ENCODE measurements at places on chromosomes 3 and 15. TPM values are rescaled to one million over a fixed set of nuclear protein-coding genes. Genes with fewer than 3 reads are reported as not detected.

Gene AP3B2
- 2.1 TPM for total RNA-seq

Gene UBE2E1
- 88.4 TPM for total RNA-seq

Gene A4GNT
- not detected for total RNA-seq

Gene TRIM42
- total RNA-seq, result not detected

Gene SLC22A14
- total RNA-seq, result not detected

Gene ROBO1
- 14.8 TPM for total RNA-seq

GRCh38 chr15:86040356-86041033 lies 39.2 kb upstream of the AGBL1 start:
- no peak overlapping the region for H3K4me3 ChIP-seq
- H3K27me3 ChIP-seq, result no peaks in the 10 kb centered on the region
- no peak for DNase-seq
- no peaks in the 10 kb centered on the region for H3K4me1 ChIP-seq
- H3K36me3 ChIP-seq, result no peaks in the 10 kb centered on the region

DNA sequence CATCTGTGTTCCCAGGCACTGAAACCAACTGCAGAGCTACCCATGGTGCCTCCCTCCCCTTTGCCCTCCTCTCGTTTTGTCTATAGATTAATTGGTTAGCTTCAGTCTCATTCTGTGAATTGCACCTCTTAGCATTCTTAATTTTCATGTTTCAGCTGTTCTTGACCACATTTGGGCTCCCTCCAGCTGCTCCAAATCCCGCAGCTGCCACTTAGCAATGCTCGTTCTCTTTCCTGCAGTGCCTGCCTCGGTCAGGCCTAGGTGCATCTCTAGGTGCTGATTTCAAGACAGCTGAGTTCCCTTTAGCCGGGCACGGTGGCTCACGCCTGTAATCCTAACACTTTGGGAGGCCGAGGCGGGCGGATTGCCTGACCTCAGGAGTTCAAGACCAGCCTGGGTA lies 47.0 kb upstream of the SMAD3 start:
- H3K27me3 ChIP-seq, result no peaks in the 10 kb centered on the region
- H3K36me3 ChIP-seq, result no peaks in the 10 kb centered on the region
- no peak for DNase-seq
- peaks cover under 1% of the 10 kb centered on the region for H3K4me1 ChIP-seq
- no peak overlapping the region for H3K27ac ChIP-seq

GRCh38 chr3:48563382-48563918 lies at the start of gene UCN2:
TSS of gene UCN2 (minus strand) at chr3:48563781. CDS start at chr3:48563124, 657 bp downstream.
- H3K27me3 ChIP-seq, result no peaks in the 10 kb centered on the region
- no peak within 1 kb of the TSS for H3K4me3 ChIP-seq
- no peaks in the 10 kb centered on the region for H3K36me3 ChIP-seq
- DNase-seq, result no peak

- H3K27me3 ChIP-seq, result no peaks in the 10 kb centered on the region
- no peak overlapping the region for H3K4me3 ChIP-seq
- DNase-seq, result peak; percentile 59
- H3K27ac ChIP-seq, result no peak overlapping the region
These were observed 9.6 kb downstream of the OSBPL11 start for GRCh38 chr3:125585595-125586223.

- H3K4me3 ChIP-seq, result no peak overlapping the region
- peaks cover 21% of the 10 kb centered on the region for H3K36me3 ChIP-seq
- DNase-seq, result no peak
- no peaks in the 10 kb centered on the region for H3K27me3 ChIP-seq
- no peaks in the 10 kb centered on the region for H3K4me1 ChIP-seq
These were observed 25.4 kb downstream of the KIF7 start for GRCh38 chr15:89629829-89630228.

- DNase-seq, result no peak
- no peaks in the 10 kb centered on the region for H3K4me1 ChIP-seq
- H3K27me3 ChIP-seq, result no peaks in the 10 kb centered on the region
- H3K27ac ChIP-seq, result no peak overlapping the region
- H3K36me3 ChIP-seq, result no peaks in the 10 kb centered on the region
These were observed 41.7 kb downstream of the RAB27A start for GRCh38 chr15:55247766-55248427.

GRCh38 chr15:34109797-34110663 lies 8.1 kb downstream of the PGBD4 start:
- H3K27me3 ChIP-seq, result peaks cover 3% of the 10 kb centered on the region
- H3K4me3 ChIP-seq, result no peak overlapping the region
- H3K4me1 ChIP-seq, result no peaks in the 10 kb centered on the region
- no peak overlapping the region for H3K27ac ChIP-seq
- DNase-seq, result no peak

DNA sequence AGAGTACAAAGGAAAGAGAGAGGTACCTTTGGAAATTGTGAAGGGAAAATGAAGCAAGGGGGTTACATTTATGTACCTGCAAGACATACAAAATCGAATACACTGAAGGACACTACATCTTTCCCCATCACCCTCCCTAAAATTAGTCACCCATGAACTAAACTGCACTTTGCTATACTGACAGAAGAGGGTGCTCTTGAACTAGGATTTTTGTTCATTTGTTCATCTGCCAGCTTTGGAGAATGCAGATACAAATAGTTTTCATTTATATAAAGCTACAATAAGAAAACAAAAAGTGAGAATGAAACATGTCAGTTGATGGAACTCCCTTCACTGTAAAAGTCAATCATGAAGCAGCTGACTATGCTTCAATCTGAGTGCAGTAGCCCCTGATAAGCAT lies 55.7 kb downstream of the PCCB start:
- DNase-seq, result no peak
- no peaks in the 10 kb centered on the region for H3K4me1 ChIP-seq
- H3K27me3 ChIP-seq, result no peaks in the 10 kb centered on the region
- H3K27ac ChIP-seq, result no peak overlapping the region
- H3K36me3 ChIP-seq, result peaks cover 8% of the 10 kb centered on the region

- H3K4me3 ChIP-seq, result no peak overlapping the region
- no peaks in the 10 kb centered on the region for H3K36me3 ChIP-seq
- H3K27me3 ChIP-seq, result no peaks in the 10 kb centered on the region
- peak overlapping the region; percentile 70 for H3K27ac ChIP-seq
These were observed 34.0 kb upstream of the GK5 start for GRCh38 chr3:142259359-142259758.

DNA sequence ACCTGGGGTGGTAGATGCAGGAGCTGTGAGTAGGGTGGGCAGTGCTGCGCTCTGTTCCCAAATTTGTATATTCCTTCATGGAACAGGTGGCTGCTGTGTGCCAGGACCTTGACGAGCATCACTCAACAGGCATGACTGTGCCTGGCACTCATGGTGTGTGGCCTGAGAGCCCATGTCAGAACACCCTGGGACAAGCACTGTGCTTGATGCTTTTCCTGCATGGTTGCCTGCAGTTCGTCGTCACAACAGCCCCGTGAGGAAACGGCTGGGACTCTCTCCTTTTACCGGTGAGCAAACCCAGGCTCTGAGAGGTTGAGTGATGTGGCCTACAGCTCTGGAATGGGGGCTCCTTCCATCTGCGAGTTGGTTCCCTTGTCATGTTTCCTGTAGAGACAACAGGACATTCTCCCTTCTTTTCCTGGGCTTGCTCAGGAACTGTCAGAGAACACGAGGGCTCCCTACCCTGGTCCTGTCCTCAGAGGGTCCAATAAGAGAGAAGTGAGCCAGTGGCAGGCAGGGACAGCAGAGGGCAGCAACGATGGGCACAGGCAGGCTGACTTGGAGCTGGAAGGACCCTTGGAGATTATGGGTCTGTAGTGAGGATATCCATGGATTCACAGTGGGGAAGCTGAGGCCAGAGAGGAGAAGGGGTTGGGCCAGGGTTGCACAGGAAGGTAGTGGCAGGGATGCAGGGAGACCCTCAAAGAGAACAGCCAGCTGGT lies 37.4 kb downstream of the PRKCD start:
- peaks cover 23% of the 10 kb centered on the region for H3K4me1 ChIP-seq
- H3K27me3 ChIP-seq, result no peaks in the 10 kb centered on the region
- peak; percentile 45 for DNase-seq
- H3K36me3 ChIP-seq, result no peaks in the 10 kb centered on the region

- H3K4me3 ChIP-seq, result no peak overlapping the region
- no peak overlapping the region for H3K27ac ChIP-seq
- peaks cover 13% of the 10 kb centered on the region for H3K4me1 ChIP-seq
- no peak for DNase-seq
These were observed 72.1 kb upstream of the FNDC3B start for GRCh38 chr3:171967137-171967783.

DNA sequence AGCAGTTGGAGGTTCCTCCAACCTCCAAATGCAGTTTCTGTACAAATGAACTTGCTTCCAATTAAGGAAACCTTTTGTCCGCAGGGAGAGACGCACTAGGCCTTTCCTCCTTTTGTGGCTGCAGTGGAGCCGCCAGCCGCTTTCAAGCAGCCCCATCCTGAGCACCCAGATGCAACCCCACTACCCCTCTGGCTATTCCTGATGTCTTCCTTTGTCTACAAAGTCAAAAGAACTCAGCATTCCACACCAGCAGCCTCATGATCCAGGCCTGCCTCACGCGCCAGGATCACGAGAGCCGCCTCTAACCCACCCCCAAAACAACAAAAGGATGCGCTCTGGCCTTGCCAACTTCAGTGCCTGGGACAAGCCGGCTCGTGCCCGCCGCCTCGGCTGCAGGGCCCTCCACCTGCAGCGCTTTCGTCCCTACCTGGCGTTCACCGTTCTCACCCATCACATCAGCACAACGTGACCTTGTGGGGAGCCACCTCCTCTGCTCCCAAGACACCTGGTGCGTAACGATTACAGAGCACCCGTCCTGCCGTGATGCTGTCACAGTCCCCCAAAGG lies 48.2 kb upstream of the MUC4 start:
- no peak overlapping the region for H3K27ac ChIP-seq
- H3K27me3 ChIP-seq, result no peaks in the 10 kb centered on the region
- no peaks in the 10 kb centered on the region for H3K36me3 ChIP-seq
- peaks cover 12% of the 10 kb centered on the region for H3K4me1 ChIP-seq
- H3K4me3 ChIP-seq, result no peak overlapping the region

GRCh38 chr3:121651684-121652083 lies 9.0 kb downstream of the HCLS1 start:
- H3K4me1 ChIP-seq, result no peaks in the 10 kb centered on the region
- H3K27ac ChIP-seq, result no peak overlapping the region
- H3K27me3 ChIP-seq, result no peaks in the 10 kb centered on the region
- no peaks in the 10 kb centered on the region for H3K36me3 ChIP-seq

DNA sequence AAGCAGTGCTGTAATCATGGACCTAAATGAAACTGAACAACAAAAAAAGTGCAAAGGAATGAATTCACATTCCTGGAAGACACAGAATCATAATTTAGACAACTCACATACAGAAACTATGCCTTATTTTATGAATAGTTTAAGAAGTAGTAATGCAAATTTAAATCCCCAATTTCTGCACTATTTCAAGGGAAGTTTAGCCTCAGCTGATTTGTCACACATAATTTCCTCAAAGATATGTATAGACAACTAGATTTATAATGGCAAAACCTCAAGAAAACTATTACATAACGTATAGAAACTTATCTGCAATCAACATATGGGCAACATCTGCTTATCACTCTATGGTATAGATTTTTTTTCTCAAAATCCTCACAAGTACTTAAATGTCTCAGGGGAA lies 7.8 kb upstream of the PTX3 start:
- no peak overlapping the region for H3K27ac ChIP-seq
- no peak overlapping the region for H3K4me3 ChIP-seq
- no peaks in the 10 kb centered on the region for H3K27me3 ChIP-seq
- DNase-seq, result no peak

- H3K4me3 ChIP-seq, result no peak overlapping the region
- H3K27ac ChIP-seq, result peak overlapping the region; percentile 86
- H3K4me1 ChIP-seq, result peaks cover 19% of the 10 kb centered on the region
- H3K36me3 ChIP-seq, result no peaks in the 10 kb centered on the region
These were observed 27.4 kb downstream of the IDH2 start for GRCh38 chr15:90074916-90075315.

GRCh38 chr3:103712320-103713008 lies 1277.6 kb downstream of the ZPLD1 start:
- H3K27ac ChIP-seq, result no peak overlapping the region
- H3K4me3 ChIP-seq, result no peak overlapping the region
- H3K27me3 ChIP-seq, result no peaks in the 10 kb centered on the region
- H3K4me1 ChIP-seq, result no peaks in the 10 kb centered on the region
- DNase-seq, result no peak
- H3K36me3 ChIP-seq, result no peaks in the 10 kb centered on the region

DNA sequence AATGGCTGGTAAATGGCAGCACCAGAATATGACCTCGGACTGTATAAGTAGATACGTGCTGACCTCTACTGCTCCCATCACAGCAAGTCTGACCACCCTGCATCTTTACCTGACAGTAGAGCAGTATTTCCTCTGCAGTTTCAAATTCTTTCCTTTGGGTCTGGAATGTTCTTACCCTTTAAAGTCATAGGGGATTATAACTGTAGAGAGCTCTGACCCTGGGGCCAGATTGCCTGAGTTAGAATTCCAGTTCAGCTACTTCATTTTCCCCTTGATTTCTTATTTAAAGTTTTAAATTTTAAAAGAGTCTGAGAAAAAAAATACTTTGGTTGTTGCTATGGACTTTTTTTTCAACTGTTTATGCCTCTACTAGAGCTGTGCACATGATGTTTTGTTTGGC lies 237.7 kb downstream of the NR1D2 start:
- H3K4me3 ChIP-seq, result no peak overlapping the region
- H3K36me3 ChIP-seq, result no peaks in the 10 kb centered on the region
- H3K27me3 ChIP-seq, result no peaks in the 10 kb centered on the region
- DNase-seq, result no peak
- peaks cover 7% of the 10 kb centered on the region for H3K4me1 ChIP-seq
- no peak overlapping the region for H3K27ac ChIP-seq

DNA sequence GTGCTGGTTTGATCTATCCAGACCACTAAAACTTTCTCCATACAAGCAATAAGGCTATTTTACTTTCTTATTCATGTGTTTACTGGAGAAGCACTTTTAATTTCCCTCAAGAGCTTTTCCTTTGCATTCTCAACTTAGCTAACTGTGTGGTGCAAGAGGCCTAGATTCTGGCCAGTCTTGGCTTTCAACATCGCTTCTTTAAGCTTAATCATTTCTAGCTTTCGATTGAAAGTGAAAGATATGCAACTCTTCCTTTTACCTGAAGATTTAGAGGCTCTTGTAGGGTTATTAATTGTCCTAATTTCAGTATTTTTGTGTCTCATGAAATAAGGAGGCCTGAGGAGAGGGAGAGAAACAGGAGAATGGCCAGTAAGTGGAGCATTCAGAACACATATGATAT lies 234.8 kb upstream of the GADL1 start:
- H3K27ac ChIP-seq, result no peak overlapping the region
- no peaks in the 10 kb centered on the region for H3K4me1 ChIP-seq
- no peaks in the 10 kb centered on the region for H3K36me3 ChIP-seq
- H3K4me3 ChIP-seq, result no peak overlapping the region
- H3K27me3 ChIP-seq, result no peaks in the 10 kb centered on the region

DNA sequence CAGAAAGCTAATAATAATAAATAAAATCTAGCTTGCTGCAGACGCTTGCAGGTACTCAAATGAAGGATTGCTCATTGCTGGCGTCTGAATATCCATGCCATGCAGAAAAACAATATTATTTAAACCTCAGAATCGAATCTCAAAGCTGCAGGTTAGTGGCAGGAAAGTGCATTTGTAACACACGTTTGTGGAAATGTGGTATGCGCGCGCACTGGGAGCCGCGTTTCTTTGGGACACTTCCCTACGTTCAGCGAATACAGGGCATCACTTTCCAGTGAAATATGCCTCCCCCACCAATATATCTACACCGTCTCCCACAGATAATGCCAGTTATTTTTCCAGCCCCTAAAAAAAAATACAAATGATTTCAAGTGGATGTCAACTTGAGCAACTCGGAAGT lies 37.1 kb downstream of the ZIC4 start:
- no peaks in the 10 kb centered on the region for H3K4me1 ChIP-seq
- DNase-seq, result no peak
- no peak overlapping the region for H3K27ac ChIP-seq
- peaks cover 29% of the 10 kb centered on the region for H3K27me3 ChIP-seq
- H3K36me3 ChIP-seq, result no peaks in the 10 kb centered on the region

- no peak overlapping the region for H3K27ac ChIP-seq
- no peaks in the 10 kb centered on the region for H3K36me3 ChIP-seq
- no peaks in the 10 kb centered on the region for H3K27me3 ChIP-seq
- H3K4me3 ChIP-seq, result no peak overlapping the region
- DNase-seq, result no peak
These were observed 852.0 kb downstream of the FHIT start for GRCh38 chr3:60399292-60399691.
